ENCODE measurements at places on chromosomes 11 and 22.

- no peak for DNase-seq
These were observed 289.9 kb downstream of the TENM4 start for GRCh38 chr11:79150966-79151365.

DNA sequence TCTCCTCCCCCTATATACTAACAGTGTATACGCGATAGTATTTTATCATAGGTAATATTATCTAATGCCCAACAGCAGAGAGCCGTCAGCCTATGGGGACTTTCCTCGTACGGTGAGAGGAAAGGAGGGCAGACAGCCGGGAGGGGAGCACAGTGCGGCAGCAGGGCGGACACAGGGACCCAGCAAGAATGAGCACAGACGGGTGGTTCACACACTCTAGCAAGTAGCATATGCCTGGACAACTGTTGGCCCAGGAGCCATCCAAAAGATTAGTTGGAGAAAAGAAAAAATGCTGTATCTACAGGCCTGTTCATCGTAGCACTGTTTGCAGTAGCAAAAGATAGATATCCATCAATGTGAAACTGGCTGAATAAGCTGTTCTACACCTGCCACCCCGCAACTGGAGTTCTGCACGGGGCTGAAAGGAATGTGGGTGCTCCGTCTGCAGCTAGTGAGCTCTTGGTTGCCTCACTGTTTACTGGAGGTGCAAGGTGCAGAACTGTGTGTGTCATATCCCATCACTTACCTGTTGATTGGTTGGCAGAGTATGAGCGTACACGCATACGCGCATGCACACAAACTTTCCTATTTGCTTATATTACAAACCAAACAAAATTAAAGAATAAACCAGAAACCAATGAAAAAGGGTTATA lies 324.3 kb downstream of the TBC1D22A start:
- no peak for DNase-seq

GRCh38 chr22:20748731-20749428 lies 25.0 kb upstream of the SERPIND1 start:
- no peak for DNase-seq

DNA sequence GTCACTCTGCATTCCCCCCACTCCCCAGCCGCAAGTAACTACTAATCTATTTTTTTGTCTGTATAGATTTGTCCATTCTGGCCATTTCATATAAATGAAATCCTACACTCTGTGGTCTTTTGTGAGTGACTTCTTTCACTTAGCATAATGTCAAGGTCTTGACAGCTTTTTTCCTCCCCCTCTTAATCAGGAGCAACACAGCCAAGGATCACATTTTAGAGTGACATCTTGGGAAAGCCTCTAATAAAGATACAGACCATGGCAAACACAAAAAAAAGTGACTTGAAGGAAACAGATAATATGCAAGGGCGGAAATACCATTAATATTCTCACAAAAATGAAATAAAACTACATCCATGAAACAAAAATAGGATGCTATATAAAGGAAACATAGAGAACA lies 43.9 kb downstream of the RAB30 start:
- no peak for DNase-seq

GRCh38 chr11:117972629-117973502 lies 13.3 kb upstream of the IL10RA start:
- no peak for DNase-seq

- DNase-seq = no peak
These were observed 100.5 kb upstream of the TIMP3 start for GRCh38 chr22:32701034-32701433.

GRCh38 chr11:114713756-114714155 lies 35.4 kb downstream of the NXPE2 start:
- DNase-seq = no peak

DNA sequence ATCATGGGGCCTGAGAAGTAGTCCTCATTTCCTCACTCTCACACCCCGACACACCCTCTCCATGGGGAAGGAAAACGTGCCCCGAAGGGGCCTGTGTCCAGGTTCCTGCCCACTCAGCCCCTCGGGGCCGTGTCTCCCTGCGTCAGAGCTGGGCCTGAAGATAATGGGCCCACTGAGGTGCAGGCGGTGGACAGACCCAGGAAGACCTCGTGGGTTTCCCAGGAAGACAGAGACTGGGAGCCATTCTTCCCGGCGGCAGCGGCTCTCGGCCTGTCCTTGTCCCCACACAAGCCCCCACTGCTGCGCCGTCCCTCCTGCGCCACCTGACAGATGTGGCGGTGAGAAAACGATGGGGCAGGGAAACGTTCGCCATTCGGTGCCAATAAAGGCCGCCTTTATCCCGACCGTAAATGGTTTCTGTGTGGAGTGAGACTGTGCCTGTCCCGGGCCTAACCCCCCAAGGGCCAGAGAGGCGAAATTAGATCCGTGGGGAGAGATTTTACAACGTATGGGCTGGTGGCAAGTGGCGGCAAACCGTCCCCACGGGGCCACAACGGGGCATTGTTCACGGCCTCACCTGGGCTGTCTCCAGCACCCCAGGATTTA lies 89.0 kb downstream of the CDKN1C start:
- DNase-seq = no peak

DNA sequence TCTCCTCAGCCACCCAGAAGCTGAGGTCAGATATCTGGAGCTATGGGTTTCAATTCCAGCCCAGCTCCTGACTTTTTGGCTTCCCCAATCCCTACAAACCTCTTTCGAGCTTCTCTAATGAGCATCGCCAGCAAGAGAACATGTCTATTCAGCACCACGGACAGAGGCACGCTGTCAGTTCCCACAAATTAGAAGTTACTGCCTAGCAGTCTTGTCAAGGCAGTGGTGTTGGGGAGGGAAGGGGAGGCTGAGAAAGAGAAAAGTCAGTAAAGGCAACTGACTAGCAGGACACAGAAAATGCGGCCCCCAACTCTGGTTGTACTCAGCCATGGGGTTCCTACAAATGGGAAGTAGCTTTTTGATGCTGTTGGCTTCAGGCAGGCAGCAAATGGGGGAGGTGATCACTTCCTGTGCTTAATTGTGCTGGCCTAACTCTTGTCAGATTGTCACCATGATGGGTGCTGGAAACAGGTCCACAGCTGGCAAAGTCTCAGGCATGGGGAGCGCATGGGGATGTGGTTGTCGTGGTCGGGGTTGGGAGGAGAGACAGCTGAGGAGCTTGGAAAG lies 205.9 kb downstream of the ST3GAL4 start:
- DNase-seq = peak; percentile 60

- no peak for DNase-seq
These were observed 11.9 kb downstream of the RBFOX2 start for GRCh38 chr22:36016684-36017083.

DNA sequence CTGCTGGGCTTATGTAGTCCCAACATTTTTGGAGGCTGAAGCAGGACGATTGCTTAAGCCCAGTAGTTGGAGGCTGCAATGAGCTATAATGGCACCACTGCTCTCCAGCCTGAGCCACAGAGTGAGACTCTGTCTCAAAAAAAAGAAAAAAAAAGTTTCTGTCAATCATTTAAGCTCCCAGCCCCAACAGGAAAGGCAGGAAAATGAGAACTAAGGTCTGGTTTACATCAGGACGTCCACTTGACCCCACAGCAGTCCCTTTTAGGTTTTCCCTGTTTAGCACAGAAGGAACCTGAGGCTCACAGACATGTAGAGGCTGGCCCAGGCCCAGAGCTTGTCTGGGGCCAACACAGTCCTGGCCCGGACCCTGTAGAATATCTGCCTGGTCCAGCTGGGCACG lies 9.2 kb upstream of the TTLL1 start:
- DNase-seq = no peak

- DNase-seq = no peak
These were observed 614 bp downstream of the SELENOM start for GRCh38 chr22:31106731-31107177.

GRCh38 chr11:117464778-117465177 lies 137.1 kb downstream of the CEP164 start:
- no peak for DNase-seq

GRCh38 chr11:3879967-3880542 lies 24.6 kb downstream of the STIM1 start:
- no peak for DNase-seq

DNA sequence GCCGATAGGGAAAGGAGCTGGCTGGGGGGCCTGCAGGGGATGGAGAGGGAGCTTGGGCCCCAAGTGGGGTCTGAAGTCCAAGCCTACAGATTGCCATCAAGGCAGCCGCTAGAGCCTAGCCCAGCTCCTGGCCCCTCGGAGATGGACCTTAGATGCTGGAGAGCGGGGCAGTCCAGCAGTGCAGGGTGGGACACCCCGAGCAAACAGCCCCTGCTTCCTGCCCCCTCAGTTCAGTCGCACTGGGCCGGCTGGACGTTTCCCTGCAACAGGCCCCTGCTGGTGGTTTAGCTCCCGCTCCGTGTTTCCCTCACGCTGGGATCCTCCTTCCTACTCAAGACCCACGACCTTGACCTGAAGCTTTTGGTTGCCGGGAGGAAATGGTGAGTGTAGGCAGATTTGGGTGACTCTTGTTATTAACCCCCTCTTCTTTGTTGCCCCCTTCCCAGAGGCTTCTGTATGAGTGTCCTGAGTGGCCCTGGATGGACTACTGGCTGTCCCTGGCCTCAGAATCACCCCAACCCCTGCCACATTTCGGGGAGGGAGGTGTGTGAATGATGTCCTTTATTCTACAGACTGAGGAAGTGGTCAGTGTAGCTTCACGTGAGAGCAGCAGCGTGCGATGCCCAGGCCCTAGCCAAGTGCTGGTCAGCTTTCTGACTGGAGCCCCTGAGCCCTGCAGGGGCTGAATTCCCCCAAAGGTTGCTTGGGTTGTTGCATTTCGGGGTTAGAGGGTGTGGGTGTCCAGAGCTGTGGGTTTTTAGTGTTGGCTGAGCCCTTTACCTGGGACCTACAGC lies 2.7 kb downstream of the ST3GAL4 start:
- DNase-seq = no peak

DNA sequence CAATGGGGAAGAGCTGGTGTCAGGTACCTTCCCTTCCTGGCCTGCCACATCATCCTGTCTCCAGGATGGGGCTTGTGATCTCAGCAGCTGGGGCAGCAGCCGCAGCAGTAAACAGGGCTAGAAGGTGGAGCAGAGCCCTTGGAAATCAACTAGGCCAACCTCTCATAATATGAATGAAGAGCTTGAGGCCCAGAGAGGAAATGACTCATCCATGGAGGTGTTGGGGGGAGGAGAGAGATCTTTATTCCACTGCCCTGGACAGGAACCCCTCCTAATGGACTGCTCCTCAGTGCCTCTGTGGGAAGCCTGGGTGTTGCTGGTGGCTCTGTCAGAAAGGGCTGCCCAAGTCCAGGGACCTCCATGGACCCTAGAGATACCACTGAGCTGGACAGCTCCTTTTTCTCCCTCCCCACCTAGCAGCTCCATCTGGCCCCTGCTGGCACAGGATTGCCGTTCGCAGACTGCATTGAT lies 111.8 kb downstream of the OSBP2 start:
- DNase-seq = no peak

DNA sequence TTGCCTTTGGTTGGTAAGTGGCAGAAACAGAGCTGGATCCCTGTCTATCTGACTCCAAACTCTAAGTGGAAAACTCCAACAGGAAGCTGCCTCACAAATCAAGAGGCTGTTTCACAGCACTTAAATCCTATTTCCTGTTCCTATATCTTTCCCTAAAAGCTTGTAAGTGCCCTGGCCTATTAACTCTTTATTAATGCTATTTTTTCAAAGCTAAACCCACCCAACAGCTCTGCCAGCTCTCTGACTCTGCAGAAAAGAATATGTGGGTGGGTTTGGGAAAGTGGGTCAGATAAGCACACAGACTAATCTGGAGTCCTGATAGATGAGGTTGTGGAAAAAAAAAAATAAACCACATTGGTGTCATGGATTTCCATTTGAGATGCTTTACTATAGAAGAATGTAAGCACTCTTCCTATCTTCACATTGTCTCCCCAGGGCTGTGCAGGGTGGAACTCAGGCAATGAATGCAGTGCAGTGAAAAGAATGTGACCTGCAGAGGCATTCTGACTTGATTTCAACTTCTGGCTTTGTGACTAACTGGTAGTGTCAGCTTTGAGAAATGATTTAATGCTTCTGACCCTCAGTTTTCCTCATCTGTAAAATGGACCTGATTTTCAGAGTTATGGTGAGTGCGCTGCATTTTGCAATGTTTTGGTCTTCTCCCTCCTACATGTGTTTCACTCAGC lies 125.6 kb downstream of the AASDHPPT start:
- no peak for DNase-seq

GRCh38 chr22:50439314-50439870 lies 35.4 kb downstream of the SBF1 start:
- no peak for DNase-seq

DNA sequence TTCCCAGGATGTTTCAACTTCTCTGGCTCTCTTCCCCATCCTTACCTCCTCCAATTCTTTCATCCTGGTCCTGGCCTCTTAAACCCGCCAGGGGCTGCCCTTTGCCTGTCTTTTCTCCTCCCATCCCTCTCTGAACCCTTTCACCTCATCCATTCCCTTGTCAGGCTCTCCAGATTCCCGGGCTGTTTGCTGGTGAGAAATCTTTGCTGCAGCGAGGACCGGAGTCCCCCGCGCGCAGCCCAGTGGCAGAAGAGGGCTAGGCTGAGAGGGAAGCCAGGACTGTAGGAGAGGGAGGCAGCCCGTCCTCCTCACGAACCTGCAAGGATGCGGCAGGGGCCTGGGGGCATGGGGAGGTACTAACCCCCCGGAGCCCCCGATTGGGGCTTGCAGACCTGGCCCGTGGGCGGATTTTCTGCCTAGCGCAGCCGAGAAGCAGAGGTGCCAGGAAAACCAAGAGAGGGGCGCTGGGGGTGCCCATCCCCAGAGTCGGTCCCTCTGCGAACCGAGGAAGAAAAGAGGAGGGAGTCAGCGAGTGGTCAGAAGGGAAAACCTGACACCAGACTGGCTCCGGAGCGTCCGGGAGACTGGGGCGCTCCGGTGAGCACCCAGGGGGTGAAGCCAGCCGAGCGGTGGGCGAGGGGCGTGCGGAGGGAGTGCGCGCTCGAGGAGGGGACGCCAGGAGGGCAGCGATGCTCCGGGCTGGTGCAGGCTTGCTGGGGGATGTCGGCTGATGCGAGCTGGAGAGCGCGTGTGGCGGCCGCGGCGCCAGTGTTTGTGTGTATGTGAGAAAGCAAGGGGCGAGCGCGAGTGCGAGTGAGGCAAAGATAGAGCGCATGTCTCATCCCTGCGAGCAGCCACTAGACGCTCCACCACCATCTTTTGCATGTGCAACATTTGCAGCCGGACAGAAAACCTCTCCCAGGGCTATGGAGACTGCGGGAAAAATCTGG lies at the start of gene GRIA4:
TSS of gene GRIA4 (plus strand) at position 242 of the 950 bp plus-strand sequence. CDS start 925 bp downstream, outside the sequence.
- no peak for DNase-seq

- no peak for DNase-seq
These were observed 2.3 kb downstream of the TKFC start for GRCh38 chr11:61335355-61335710.

GRCh38 chr11:75140269-75141138 lies 10.4 kb upstream of the SLCO2B1 start:
- peak; percentile 35 for DNase-seq

DNA sequence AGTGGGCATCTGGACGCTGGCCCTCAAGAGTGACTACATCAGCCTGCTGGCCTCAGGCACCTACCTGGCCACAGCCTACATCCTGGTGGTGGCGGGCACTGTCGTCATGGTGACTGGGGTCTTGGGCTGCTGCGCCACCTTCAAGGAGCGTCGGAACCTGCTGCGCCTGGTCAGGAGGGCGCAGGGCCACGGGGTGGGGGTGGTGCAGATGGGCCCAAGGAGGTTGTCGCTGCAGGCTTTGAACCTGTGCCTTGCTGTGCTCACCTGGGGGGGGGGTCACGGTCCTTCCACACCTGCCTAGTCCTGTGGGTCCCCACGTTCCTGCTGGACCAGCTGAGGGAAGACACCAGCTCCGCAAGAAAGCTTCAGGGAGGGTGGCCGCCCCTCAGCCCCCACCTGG lies 3.5 kb downstream of the CD151 start:
- DNase-seq = no peak
